ENCODE measurements at places on chromosomes 5 and 9.

- no peak for DNase-seq
These were observed 28.7 kb downstream of the LARP1 start for GRCh38 chr5:154783774-154784460.

- no peak for DNase-seq
These were observed 531.9 kb upstream of the PTPRD start for GRCh38 chr9:11144746-11145145.

- no peak for DNase-seq
These were observed 152.6 kb upstream of the FST start for GRCh38 chr5:53327811-53328334.

DNA sequence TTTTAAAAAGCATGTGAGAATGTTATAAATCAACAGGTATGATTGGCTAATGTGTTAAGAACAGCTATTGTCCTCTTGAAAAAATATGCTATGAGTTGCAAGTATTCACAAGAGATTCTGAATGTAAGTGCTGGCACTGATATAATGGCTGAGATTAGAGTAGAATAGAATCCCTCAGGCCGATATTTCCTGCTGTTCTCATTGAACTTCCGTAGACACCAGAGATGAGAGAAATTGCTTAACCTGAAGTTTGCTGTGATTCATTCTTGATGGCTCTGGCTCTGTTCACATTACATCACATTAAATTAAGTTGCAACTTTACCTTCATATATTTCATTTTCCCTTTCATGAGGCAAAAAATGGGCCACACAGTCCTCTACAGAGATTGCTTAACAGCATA, 114.5 kb downstream of the BAAT start:
- no peak for DNase-seq

DNA sequence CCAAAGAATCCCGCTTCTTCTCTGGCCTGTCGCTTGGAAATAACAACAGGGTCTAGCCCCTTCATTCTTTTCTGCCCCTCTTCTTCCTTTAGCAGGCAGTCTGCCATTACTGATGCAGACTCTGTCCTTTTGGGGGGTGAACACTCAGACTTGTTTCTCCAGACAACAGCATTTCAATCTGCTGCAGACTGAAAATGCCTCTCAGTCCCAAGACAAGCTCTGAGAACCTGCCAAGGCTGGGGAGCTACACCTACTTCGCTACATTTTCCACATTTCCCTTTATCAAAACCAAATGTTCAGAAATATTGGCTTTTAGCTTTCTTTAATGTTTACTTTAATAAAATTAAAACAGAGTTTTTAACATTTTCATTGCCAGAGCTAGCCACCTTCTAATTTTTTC, 152.4 kb downstream of the MPDZ start:
- DNase-seq = no peak

- no peak for DNase-seq
These were observed 36.8 kb downstream of the ROPN1L start for GRCh38 chr5:10478436-10478835.

DNA sequence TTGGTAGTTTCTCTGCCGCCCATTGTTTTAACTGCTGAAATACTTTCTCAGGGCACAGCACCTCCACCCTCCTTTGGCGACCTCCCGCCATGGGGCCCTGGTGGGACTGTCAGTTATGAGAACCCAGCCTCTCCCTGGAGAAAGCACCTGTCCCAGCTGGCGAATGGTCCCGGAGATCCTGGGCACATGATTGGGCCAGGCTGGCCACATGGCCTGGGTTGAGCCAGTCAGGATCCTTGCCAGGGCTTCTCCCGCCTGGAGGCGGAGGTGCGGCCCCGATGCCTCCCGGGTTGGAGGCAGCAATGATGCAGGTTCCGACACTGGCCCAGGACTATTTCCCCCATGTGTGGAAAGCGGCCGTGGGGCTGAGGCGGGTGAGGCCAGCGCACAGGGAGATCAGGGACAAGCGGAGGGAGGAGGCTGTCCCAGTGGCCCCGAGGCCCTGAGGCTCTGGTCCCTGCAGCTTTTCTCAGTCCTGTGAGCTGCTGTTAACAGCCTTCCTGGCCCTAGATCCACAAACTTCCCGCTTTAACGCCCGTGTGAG, 13.6 kb downstream of the UNC5A start:
- no peak for DNase-seq

DNA sequence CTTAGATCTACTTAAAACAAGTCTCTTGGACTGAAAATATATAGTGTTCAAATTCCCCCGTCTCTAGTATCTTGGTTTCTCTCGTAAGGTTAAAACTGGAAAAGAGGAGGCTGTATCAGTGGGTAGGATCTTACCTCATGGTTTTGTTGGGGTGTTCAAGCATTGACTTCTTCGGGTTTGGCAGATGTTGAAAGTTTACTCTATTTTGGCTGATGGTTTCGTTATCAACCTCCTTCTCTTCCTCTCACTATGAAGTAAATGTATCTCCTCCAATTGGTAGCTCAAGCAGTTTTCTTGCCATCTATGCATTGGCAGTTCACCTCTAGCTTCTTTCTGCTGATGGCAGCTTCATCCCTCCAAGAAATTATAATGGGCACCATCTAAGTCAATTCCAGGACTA, 506.5 kb upstream of the GRIN3A start:
- no peak for DNase-seq

DNA sequence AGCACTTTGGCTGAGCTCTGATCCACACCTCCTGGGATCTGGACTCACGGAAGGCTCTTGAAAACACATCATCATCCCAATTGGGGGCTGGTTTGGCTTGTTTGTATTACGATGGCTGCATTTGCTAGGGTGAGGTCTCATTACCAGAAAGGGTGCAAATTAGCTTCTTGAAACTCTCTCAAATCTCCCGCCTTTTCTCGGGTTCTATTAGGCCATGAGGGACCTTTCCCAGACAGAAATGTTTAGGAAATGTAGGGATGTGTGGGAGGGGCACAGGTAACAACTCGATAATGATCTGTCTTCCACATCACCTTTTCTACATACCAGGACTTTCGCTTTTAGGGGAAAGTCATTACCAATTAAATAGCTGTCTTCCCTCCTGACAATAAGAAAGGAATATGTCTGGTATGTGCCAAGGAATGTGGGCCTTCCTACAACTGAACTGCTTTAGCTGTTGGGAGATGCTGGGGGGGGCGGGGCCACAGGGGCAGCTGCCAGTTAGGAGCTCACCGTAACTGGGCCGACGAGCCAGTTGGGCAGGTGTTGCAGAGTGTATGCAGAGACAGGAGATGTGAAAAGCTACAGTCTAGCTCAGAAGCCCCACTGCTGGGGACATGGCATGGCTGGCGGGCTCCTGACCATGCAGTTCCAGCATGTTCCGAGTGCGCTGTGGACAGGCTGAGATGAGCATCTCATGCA, 71.2 kb downstream of the AK8 start:
- DNase-seq = no peak

DNA sequence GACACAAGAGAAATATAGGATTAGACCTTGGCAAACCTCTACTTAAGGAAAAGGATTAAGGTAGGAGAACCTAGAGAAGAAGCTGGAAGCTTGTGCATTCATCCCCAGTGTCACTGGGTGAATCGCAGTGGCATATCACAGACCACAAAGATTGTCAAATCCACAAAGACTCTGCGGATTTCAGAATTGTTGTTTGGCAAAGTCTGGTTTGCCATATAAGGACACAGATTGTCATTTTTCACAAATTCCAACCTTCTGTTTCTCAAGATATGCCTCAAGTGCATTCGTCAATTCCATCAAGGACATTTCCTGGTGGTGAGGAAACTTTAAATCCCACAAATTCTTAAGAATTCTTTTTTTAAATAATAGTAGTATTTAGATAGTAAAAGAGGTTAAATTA, 395.1 kb upstream of the PAPPA start:
- DNase-seq = no peak

GRCh38 chr9:117783828-117784227, 79.6 kb downstream of the TLR4 start:
- peak; percentile 74 for DNase-seq

DNA sequence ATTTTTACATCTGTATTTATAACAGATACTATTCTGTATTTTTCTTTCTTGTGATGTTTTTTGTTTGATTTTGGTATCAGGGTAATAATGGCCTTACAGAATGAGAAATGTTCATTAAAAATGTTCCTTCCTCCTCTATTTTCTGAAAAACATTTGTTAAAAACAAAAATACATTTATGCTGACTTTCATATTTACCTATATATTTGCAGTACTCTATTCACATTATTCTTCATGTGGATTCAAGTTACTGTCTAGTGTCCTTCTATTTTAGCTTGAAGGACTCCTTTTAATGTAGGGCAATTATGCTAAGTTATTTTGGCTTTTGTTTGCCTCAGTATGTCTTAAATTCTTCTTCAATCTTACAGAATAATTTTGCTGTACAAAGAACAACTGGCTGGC, 5.1 kb downstream of the CCDC112 start:
- DNase-seq = no peak

DNA sequence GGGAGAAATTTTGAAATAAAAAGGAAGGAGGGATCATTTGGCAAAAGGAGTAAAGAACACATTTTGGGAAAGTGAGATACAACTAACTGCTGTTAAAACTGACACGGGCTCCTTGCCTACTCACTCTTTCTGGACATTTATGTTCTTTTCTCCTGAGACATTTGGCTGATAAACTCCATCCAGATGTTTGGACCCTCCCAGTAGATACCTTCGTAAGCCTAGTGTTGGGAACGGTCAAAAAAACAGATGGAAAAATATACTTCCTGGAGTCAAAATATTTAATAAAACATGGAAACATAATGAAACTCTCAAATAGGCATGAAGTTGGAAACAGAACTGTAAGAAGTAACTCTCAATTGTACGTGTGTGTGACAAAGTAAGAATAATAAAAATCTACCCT, 360.1 kb upstream of the RIOK2 start:
- no peak for DNase-seq

- DNase-seq = peak; percentile 5
These were observed 20.9 kb downstream of the OR2Y1 start for GRCh38 chr5:180718810-180719453.

- no peak for DNase-seq
These were observed 105.0 kb downstream of the ANKRD55 start for GRCh38 chr5:56128113-56128512.

GRCh38 chr5:82523633-82524032, 245.5 kb upstream of the RPS23 start:
- DNase-seq = no peak

- no peak for DNase-seq
These were observed 95.2 kb upstream of the CAST start for GRCh38 chr5:96566833-96567587.

GRCh38 chr5:56852228-56853000, 37.1 kb downstream of the MAP3K1 start:
- DNase-seq = peak; percentile 56

DNA sequence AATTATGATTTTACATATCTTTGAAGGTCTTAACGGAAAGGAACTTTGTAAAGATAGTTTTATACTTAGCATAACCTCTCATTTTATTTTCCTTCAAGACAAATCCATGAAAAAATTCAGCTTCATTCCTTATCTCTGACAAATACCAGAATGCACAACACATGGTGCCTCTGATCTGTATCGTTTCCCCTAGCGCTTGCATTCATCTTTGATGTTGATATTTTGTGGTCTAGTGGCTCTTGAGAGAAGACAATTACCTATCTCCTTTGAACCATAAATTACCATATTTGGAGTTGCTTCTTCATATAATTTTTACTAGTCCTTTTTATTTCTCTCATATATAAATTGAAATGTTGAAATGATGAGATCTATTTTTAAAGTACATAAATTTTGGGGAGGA, 551.3 kb downstream of the PDE4D start:
- DNase-seq = no peak

DNA sequence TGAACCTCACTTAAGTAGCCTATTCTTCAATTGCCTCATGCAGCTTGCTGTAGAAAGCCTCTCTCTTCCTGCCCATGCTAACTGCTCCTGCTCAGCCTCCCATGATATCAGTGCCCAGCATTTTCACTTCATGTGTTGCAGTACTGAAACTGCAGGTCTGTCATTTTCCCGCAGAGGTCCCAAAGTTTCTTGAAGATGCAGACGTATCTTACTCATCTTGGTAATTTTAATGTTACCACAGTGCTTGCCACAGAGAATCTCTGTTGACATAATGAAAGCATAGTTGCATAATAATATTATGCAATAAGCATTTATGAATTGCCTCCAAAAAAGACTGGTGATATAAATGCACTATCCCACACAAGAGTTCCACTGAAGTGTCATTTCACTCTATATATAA, 561.1 kb upstream of the DAP start:
- DNase-seq = no peak

DNA sequence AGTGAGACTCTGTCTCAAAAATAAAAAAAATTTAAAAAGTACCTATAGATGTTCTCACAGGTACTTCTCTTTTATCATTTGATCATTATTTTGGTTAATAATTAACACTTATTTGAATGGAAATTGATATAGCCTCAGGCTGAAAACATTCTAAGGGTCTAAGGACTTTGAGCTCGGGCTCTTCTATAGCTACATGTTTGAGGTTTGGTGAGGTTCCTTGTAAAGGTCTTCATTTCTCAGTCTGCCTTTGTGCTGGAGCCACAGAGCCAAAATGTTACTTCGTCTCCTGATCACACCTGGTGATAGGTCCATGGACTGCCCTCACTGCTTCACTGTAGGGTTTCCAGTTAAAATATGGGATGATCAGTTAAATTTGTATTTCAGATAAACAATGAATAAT, 22.6 kb downstream of the ARHGEF37 start:
- DNase-seq = no peak

GRCh38 chr5:32740651-32741050, 29.5 kb downstream of the NPR3 start:
- DNase-seq = no peak

- no peak for DNase-seq
These were observed 21.2 kb downstream of the FAXDC2 start for GRCh38 chr5:154829181-154829588.

GRCh38 chr5:141799507-141800167, 78.6 kb downstream of the PCDH1 start:
- DNase-seq = no peak

DNA sequence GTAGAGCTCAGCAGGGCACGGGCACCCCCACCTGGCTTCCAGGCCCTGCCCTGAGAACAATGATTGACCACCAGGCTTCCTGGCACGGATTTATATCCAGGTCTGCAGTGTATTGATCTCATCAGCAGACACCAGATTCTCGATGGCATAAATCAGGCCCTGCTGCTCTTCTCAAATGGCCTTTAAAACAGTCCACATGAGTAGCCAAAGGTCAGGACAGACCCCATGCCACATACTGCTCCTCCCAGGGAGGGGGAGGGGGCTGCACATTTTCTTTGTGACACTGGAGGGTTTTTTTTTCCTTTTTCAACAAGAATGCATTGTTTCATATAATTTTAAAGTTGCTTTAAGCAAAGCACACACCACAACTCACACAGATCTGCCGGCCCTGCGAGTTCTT, 85.4 kb downstream of the SEMA4D start:
- no peak for DNase-seq

GRCh38 chr5:58318468-58318867, 141.4 kb downstream of the PLK2 start:
- DNase-seq = no peak

GRCh38 chr9:92978345-92978875, 31.1 kb downstream of the FGD3 start:
- DNase-seq = peak; percentile 49

- DNase-seq = no peak
These were observed 1.0 kb downstream of the BASP1 start for GRCh38 chr5:17218353-17219005.

- DNase-seq = no peak
These were observed 9.4 kb downstream of the SKP2 start for GRCh38 chr5:36161361-36161760.

All from CD4-positive, alpha-beta T cell (primary cell).